ENCODE measurements at places on chromosomes 4 and X.
A peak's percentile ranks its signal among the peaks of the same experiment; 100 is the strongest.

- no peak for DNase-seq
Observed at GRCh38 chrX:147846676-147847075, 65.0 kb upstream of the FMR1 start.

GRCh38 chrX:130261296-130261893, 7.3 kb downstream of the ZNF280C start:
- DNase-seq: no peak

DNA sequence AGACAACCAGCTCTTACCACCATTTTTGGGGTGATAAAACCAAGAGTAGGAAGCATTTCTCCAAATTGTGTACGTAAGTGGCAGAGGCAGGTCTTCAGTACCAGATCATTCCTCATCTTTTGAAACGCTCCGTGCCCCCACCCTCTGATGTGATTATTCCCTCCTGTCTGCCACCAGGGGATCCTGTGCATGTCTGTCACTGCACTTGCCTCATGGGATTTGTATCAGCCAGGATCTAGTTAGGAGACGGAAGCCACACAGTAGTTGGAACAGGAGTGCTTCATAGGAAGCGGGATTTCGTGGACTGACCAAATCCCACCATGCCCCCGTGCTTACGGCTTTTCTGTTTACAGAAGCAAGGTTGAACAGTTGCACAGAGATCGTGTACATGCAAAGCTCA, 75.5 kb downstream of the SHROOM2 start:
- DNase-seq: no peak

GRCh38 chr4:19259920-19260319, 991.8 kb upstream of the SLIT2 start:
- DNase-seq: no peak

- DNase-seq: no peak
Observed at GRCh38 chrX:47748576-47748975, 88.1 kb upstream of the ZNF81 start.

- DNase-seq: no peak
Observed at GRCh38 chr4:38752941-38753806, 29.6 kb downstream of the TLR10 start.

DNA sequence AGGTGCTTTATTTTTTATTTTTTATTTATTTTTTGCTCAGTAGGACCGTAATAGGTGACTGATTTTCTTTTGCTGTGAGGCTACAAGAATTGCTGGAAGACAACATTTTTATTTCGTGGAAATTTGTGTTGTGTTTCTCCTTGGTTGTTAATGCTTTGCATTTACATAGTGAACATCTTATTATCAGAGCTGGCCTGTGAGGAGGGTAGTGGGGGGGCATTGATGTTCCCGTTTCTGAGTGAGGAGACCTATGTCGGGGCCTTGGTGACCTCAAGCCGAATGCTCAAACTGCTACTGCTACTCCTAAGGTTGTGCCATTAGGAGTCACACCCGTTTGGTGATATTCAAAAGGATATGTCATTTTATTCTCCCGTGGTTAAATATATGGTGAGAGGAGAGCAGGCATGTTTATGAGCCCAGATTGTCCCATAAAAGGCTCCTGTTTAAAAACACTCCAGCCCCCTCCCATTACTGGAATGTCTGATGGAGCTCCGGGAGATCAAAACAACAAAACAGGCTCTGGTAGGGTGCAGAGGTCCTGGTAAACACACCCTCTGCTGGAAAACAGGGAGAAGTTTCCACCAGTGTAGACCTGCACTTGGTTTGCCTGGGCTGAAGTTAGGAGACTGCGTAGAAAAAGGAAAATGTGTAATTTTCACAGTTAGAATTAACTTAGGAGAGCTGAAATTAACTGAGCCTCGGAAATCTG, 5.6 kb downstream of the PDGFRA start:
- DNase-seq: no peak

- no peak for DNase-seq
Observed at GRCh38 chr4:118992149-118992548, 103.5 kb downstream of the SYNPO2 start.

DNA sequence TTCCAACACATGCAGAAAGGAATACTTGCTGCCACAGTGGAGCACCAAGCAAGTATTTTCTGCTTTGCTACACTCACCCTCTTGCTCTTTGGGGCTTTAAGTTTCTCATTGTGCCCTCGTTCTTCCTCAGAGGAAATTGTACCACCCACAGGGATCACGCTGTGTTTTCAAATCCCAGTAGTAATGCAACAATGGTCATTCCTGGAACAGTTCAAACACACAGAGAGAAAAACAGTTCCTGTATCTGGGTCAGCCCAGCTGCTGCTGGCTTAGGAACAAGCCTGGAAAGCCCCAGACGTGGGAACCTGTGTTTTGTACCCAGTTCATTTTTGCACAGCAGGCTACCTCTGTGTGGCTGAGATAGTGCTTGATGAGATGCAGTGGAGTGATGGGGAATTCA, 907.8 kb downstream of the STPG2 start:
- no peak for DNase-seq

GRCh38 chrX:79107891-79108718, 36.4 kb upstream of the GPR174 start:
- no peak for DNase-seq

GRCh38 chrX:123736333-123736921, 3.6 kb upstream of the THOC2 start:
- DNase-seq: no peak

GRCh38 chr4:5640096-5640495, 68.3 kb downstream of the EVC2 start:
- DNase-seq: no peak

DNA sequence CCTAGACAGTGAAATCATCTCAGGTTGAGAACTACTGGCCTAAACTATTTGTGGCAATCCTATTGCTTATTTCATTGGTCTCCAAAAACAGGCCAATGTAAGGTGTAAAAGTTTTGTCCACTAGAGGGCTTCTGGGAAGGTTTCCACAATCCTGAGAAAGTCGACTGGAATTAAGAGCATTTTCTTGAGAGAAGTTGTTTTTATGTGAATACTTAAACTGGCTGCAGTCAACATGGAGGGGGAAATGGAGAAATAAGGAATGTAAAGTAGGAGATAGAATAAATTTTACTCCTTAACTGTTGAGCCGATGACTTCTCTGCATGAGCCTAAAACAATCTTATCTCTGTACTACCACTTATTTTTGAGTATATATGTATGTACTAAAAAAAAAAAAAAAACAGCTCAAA, 11.0 kb upstream of the EIF4E start:
- no peak for DNase-seq

- DNase-seq: no peak
Observed at GRCh38 chr4:82403725-82404124, 26.5 kb downstream of the HNRNPDL start.

DNA sequence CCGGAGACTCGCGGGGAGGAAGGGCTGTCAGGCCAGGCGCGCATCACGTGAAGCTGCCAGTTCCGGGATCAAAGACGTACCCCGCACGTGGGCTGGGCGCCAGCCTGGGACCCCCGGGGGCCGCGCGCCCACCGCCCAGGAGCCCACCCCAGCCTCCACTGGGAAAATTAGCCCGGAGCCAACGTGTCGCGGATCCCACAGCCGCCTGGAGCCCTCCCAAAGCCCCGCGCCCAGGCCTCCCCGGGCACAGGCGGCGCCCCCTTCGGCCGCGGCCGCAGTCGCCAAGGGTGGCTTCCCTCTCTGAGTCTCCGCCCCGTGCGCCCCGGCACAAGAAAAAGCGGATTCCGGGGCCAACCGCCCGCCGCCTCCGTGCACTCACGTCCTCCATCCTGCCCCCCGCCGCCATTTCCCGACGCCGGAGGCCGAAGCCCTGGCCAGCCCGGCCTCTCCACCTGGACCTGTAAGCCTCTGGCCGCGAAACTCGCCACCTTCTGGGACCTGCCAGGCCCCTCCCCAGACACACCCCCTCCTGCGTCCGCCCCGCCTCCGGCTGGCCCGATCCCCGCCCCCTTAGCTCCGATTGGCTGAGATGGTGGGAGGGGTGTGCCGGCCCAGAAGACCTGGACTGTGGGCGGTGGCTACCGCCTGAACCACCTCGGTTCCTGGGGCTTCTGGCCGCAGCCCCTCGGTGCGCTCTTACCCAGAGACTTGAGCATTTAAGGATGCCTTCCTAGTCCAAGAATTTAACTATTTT, at the start of gene TMEM192:
Gene TMEM192, minus strand, starts transcription at position 493 of the 754 bp plus-strand sequence. Its CDS starts 87 bp downstream, at position 406.
- peak; percentile 87 for DNase-seq

GRCh38 chr4:7752649-7753048, 187.0 kb downstream of the AFAP1 start:
- no peak for DNase-seq

GRCh38 chr4:59380841-59381366, 1819.2 kb upstream of the ADGRL3 start:
- DNase-seq: no peak

- no peak for DNase-seq
Observed at GRCh38 chr4:139838811-139839210, 173.2 kb downstream of the MGST2 start.

DNA sequence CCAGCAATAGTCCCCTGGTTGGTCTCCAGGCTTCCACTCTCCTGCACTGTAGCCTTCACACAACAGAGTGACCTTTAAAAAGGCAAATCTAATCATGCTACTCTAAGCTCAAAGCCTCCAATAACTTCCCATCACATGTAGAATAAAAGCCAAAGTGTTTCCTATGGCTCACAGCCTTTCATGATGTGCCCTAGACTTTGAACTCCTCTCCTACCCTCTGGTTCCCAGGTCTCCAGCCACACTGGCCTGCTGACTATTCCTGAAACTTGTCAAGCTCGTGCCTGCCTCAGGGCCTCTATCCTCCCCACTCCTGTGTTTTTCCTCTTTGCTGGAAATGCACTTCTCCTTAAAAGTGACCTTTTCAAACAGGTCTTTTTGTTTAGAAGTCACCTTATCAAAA, 3.1 kb downstream of the MANBA start:
- no peak for DNase-seq

DNA sequence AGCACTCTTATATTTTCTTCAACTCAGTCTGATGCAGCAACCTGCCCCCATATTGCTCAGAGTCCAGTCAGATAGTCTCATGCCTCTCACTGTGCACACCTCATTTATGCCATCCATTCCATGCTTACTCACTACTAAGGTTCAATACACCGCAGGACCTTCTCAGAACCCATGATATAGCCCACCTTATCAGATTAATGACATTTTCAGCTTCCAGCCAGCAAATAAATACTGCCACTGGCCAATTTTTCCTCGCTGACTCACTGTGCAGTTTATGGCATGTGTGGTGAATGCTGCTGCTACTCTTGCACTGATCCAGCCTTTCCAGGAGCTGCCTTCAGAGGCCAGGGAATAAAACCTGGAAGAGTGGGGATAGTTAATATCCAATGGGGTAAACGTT, 380.6 kb upstream of the SPOCK3 start:
- DNase-seq: no peak
